ENCODE measurements at places on chromosomes 7 and 10.

- no peak for DNase-seq
These were observed 61.2 kb downstream of the CDH23 start for GRCh38 chr10:71457908-71458307.

DNA sequence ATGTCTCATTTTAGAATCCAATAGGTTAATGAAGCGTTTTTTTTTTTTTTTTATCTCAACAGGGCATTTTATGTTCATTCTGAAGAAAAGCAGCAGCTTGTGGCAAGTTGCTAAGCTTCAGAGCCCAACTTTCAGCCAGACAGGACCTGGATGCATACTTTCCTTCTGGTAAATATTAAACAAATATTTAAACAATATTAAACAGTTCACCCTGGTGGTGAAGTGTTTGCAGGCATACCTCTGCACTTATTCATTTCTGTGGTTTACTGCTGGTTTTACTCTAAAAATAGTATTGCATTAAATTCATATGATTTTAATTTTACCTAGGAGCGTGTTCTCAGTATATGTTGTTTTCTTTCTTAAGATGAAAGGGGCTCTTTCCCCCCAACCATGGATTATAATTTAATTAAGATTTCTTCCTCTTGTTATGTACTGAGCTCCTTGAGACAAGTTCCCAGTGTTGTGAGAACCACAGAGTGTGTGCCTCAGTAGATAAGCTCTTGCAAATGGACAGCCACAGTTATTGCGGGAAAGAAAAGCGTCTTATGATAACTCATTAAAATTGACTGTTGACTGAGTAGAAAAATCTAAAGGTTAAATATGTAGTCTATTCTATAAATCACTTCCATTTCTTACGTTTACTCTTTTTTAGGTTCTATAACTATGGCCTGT lies 155.8 kb downstream of the MALRD1 start:
- DNase-seq = no peak

DNA sequence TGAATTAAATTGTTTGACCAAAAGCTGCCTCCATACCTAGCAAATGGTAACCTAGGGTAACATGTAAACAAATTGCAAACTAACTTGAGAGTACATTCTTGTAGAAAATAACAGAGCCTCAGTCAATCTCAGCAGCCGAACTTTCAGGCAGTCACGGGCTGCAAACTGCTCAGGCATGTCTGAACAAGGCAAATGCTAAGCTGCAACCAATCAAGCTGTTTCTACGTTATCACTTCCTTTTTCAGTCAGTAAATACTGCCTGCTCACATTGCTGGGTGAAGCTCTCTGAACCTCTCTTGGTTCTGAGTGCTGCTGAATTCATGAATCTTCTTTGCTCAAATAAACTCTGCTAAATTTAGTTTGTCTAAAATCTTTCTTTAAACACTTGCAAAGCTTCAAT lies 1212.4 kb downstream of the SORCS1 start:
- peak; percentile 26 for DNase-seq

DNA sequence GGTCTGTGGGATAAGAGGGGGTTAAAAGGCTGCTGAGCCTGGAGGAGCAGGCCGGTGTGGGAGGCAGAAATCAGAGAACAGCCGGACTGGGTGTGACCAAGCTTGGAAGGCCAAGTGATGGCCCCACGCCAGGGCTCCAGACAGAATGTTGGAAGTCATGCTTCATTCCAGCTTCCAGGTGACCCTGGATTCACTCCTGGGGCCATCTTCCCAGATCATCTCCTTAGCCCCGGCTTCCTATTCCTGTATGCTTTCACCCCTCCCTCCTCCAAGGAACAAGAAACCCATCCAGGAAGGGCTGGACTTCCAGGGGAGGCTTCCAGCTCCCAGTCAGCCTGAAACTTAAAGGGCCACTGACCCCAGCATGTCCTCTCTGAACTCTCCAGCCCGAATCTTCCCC lies 1.0 kb downstream of the INMT start:
- DNase-seq = peak; percentile 46

GRCh38 chr10:53325066-53325465 lies 552.5 kb upstream of the MBL2 start:
- DNase-seq = no peak

GRCh38 chr7:28332046-28332445 lies 80.3 kb upstream of the CREB5 start:
- DNase-seq = no peak

- DNase-seq = no peak
These were observed 4.3 kb downstream of the TMEM273 start for GRCh38 chr10:49183596-49184542.

- no peak for DNase-seq
These were observed 124.1 kb downstream of the LMBR1 start for GRCh38 chr7:156768698-156769472.

DNA sequence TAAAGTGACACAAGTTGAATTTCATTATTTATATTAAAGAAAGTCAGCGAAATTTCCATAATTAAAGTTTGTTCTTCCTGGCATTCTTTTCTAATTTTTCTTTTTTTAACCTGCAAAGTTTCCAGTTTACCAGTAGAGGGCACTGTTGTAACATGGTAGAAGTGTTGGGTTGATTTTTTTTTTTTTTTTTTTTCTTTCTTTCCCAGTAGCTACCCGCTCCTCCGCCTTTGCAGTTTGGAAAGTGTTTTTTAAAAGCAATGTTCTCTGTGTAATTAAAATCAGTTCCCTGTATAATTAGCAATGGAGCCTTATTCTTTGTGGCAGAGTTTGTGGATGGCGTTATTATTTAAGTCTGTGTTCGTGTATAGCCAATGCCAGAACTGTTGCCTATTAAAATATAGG lies 53.7 kb downstream of the TAF3 start:
- DNase-seq = no peak

DNA sequence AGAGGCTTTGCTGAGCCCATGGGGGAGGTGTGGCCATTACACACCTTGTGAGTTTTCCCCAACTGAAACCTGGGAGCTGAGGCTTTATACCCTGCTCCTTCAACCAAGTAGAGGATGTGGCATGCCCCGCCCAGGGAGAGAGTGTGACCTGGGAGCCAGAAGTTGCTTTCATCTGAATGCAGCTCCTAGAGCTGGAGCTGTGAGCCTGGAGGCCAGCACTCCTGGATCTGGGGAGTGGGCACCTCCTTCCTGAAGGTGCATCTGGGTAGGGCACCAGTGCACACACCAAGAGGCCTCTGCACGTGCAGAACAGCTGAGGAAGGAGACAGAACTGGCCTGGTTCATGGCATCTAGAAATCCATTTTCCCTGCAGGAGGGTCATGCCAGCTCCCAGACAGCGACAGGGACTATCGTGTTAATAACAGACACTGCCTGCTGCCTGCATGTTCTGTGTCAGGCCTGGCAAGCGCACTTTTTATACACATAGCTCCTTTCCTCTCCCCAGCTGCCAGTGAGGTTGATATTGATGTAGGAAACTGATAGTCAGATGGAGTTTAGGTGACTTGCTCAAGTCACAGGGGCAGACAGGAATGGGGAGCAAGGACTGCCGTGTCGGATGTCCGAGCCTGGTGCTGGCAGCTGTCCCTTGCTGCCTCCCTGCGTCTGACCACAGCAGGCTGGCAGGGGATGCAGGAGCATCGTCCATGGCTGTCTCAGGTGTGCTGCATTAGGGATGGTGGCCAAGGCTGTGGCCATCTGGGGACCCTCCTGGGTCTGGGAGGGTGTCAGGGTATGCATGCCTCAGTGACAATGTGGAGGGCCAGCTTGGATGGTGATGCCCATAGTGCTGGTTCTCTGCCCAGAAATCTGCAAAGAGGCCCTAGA lies 189.9 kb upstream of the CXCL12 start:
- no peak for DNase-seq

GRCh38 chr10:122845783-122846332 lies at the start of gene CUZD1:
Gene CUZD1 (minus strand): TSS chr10:122845857. CDS start chr10:122845843, 14 bp downstream.
- no peak for DNase-seq
